ENCODE measurements at places on chromosomes 11 and 22.
A peak's percentile ranks its signal among the peaks of the same experiment; 100 is the strongest.

GRCh38 chr11:12066056-12066798 lies 44.2 kb upstream of the MICAL2 start:
- peak; percentile 38 for ATAC-seq

DNA sequence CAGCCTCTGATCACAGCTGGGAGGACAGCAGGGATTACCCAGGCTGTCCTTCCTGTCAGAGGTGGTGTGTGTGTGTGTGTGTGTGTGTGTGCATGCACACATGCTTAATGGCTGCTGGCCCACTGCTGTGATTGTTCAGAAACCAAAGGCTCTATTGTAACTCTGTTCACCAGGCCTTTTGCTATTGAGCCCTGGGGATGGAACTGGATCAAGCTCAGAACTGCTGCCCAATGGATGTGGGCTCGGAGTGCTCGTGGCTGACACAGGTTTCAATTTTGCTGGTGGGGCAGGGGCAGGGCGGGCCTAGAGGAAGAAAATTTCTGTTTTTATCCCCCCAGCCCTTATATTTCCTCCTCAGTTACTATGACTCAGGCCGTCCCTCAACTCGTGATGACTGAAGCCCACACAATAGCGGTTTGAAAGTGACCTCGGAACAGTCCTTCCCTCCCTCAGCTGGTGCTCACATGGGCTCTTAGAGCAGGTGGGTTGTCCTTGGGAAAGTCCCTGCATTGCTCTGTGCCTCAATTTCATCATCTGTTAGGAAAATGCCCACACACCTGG lies 359.3 kb downstream of the TENM4 start:
- no peak for ATAC-seq

GRCh38 chr22:29183971-29184848 lies 21.5 kb upstream of the EMID1 start:
- no peak for ATAC-seq

GRCh38 chr11:6229911-6230310 lies 4.5 kb downstream of the FHIP1B start:
- ATAC-seq = no peak

DNA sequence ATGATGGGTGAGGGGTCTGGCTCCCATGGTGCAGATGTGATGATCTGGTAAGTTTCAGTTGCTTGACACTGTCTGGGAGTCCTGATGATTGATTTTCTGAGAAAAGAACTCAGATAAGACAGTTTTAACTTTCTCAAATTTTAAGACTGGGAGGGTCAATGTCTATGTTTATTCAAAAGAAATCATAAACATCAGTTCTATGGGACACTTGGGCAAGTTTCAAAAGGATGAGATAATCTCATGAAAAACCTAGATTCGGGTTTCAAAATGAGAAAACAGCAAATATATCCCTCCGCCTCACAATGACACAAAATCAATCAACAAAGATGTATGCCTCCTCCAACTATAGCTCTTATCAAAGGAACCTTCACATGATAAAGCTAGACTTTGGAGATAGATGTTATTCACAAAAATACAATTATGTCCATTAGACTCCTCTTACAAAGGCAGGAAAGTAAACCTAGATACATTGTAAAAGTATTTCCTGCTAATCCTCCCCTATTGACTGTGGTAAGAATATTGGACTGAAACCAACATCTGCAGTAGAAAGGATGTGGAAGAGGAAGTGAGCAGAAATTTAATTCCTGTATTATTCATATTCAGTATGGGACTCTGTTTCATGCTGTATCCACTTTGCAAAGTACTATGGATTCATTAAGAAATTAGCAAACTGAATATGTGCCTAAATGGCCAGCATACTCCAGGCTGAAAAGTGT lies 21.6 kb downstream of the SVIP start:
- no peak for ATAC-seq

DNA sequence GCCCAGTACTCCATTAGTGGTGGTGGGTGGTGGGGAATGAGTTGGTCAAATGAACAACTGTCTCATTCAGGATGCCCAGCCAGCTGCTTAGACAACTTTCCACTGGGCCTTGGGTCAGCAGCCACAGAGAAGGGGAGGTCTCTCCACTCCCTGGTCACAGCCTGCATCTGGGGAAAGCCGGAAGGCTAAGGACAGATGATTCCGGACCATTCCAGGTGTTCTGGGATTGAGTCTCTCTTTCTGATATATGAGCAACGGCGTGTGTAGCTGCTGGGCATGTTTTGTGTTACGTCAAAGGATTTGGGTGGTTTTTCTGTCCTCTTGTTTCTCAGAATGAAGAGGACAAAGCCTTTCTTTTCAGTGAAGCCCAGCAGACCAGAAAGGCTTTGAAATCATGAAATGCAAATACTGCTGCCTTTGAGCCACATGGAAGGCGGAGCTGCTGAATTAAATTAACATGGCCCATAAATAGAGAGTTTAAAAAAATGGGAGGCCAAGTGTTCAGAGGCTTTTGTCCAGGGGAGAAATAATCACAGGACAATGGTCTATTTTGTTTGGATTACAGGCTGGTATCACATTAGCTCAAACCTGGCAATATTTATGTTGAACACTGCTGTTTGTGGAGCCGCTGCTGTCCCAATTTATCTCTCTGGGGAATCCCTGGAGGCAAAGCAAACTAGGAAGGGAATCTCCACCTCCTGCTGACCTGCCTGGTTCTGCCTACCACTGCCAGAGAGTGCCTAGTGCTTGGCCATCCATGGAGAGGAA lies 234.4 kb upstream of the E2F8 start:
- ATAC-seq = no peak

GRCh38 chr11:68374531-68374930 lies 62.1 kb downstream of the LRP5 start:
- ATAC-seq = no peak

DNA sequence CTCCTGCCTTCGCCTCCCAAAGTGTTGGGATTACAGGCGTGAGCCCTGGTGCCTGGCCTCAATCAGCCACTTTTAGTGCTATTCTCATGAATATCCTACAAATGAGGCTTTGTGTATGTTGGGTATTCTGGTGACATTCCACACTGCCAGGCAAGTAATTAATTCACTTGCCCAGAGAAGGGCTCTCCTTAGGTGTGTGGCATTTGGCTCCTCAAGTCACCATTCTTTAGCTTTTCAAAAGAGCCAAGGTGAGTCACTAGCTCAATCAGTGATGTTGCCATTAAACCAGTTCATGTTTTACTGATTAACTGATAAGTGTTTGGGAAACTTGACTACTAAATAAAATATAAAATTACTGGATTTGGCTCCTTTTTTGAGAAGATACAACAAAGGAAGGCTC lies 52.2 kb downstream of the SLC25A17 start:
- ATAC-seq = no peak

DNA sequence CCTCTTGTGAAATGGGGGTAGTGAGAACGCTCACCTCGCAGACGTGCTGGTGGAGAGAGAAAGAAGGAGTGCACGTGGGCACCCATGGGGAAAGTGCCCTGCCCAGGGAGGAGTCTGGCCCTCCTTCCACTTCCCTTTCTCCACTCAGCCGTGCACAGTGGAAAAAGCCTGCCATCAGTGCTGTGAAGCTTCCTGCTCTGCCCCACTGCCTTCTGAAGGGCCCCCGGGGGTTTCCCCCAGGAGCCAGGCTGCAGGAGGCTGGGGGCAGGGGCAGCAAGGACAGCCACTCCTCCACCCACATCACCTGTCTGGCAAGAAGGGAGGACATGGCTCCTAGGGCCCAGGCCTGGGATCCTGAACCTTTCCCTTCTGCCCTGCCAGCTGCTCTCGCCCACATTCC lies 7.6 kb downstream of the TP53I11 start:
- peak; percentile 67 for ATAC-seq

DNA sequence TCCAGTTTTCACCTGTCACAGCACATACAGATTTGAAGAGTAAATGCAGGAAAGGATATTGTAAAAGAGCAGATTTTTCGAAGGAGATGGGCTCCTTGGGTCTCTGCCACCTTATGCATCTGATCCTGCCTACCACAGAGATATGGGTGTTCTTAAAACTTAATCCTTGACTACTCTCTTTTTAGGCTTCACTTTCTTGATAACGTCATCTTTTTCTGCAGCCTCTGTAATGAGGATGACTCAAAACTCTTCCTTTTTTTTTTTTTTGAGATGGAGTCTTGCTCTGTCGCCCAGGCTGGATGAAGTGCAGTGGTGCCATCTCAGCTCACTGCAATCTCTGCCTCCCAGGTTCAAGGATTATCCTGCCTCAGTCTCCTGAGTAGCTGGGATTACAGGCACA lies 7.8 kb downstream of the PRR14L start:
- peak; percentile 60 for ATAC-seq

- no peak for ATAC-seq
Observed at GRCh38 chr11:125279676-125280418, 115.3 kb downstream of the PKNOX2 start.

DNA sequence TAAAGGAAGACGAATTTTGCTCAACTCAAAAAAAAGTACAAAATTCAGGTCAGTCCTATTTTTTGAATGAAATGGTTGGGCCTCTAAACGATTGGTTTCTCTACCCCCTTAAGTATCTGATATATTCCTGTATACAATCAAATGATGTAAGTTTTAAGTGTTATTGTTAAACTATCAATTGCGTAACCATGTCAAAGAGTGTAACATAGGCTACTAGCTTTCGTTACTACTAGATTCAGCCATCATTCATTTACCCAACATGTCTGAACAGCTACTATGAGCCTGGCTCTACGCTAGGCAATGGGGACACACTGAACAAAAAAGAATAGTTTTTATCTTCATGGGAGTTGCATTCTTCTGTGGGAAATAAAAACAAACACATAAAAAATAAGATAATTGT lies 3.3 kb downstream of the RAB6A start:
- ATAC-seq = no peak

GRCh38 chr11:42764936-42765335 lies 546.9 kb upstream of the API5 start:
- ATAC-seq = no peak

DNA sequence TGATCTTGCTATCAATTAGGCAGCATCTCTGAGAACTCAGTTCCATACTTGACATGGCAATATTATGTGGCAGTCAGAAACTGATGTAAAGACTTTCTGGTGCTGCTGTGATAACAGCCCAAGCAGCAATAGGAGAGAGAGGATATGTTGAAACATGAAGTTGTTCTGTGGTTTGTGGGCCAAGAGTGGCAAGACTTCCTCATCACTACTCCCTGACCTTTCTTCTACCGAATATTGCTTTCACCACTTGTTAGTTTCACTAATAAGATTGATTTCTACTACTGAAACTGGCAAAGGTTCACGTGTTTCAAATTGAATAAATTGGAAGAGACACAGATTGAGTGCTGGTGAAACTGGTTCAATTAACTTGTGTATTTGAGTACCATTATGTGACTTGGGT lies 852.6 kb upstream of the RAG2 start:
- ATAC-seq = no peak

- ATAC-seq = no peak
Observed at GRCh38 chr11:18776324-18776723, 15.3 kb downstream of the PTPN5 start.

DNA sequence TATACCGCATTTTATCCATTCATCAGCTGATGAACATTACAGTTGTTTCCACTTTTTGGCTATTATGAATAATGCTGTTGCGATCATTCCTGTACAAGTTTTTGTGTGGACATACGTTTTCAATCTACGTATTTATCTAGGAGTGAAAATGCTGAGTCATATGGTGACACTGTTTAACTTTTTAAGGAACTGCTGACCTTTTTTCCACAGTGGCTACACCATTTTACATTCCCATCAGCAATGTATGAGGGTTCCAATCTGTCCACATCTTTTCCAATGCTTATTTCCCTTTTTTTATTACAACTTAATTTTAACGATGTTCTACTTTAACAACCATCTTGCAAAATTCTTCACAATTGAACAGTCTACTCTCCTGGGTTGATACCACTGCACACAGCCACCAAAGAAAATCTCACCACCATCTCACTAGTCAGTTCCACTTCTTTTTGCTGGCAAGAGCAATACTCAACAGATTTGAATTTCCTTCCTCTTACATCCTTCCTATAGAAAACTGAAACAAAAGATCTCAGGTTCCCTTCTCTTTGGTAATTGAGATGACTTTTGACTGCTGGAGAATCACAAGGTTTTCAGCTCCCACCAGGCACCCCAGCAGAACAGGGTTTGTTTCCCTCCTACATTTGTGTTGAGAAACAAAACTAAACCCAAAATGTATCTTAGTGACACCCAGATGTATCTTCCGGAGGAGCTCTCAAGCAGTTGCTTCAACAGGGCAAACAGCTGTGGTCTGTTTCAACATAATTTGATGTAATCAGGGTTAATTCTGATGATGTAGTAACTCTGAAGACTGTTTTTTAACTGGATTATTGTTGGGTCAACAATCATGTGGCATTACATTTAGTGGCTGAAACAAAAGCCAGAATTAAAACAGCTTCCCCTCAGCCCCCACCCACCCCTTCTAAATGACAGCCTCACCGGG lies 7.0 kb upstream of the GAB2 start:
- ATAC-seq = no peak

DNA sequence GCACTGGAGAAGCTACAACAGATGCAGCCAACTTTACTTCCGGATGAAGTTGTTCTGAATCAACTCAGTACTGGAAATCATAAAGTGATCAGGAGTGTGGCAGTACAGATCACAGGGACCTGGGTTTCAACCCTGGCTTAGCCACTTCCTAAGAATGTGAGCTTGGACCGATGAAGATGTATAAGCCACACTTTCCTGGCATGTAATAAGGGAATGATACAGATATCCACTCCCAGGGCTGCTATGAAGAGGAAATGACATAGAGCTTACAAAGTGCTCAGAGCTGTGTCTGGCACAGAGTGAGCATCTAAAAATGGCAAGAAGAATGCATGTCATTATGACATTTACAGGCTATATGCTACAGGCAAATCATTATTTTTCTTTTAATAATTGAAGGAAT lies 378.7 kb downstream of the NTM start:
- ATAC-seq = no peak

GRCh38 chr11:65895482-65895981 lies 4.7 kb downstream of the FOSL1 start:
- ATAC-seq = no peak

- ATAC-seq = no peak
Observed at GRCh38 chr11:79396001-79396400, 44.8 kb downstream of the TENM4 start.

GRCh38 chr22:30694171-30694639 lies 469 bp upstream of the OSBP2 start:
- peak; percentile 85 for ATAC-seq

GRCh38 chr11:61888590-61888989 lies 2.8 kb downstream of the FADS3 start:
- no peak for ATAC-seq

DNA sequence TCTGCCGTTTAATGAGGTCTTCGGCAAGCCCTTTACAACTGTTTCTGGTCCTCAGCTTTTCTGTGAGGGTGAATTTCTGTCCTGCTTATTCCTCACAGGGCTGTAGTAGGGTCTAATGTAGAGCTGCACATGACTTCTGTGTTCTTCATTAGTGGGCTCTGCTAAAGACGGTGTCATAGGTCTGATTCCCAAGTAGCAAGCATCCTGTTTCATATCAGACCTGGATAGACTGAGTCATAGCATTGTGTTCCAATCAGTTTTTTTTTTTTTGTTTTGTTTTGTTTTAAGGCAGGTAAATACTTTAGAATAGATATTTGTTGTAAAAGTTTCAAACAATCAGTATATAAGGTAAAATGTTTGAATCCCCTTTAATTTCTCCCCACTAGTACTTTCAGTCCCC lies 35.4 kb downstream of the BIRC2 start:
- peak; percentile 48 for ATAC-seq

GRCh38 chr11:75233754-75234172 lies 6.8 kb upstream of the TPBGL start:
- no peak for ATAC-seq

Measured in activated T-helper 17 cell treated with anti-CD3 and anti-CD28 coated beads, Interleukin-2, amount 50 U/mL, for 72 hours (primary cell).